Activated CD4-positive, alpha-beta memory T cell treated with anti-CD3 and anti-CD28 coated beads for 36 hours (primary cell): ENCODE measurements at places on chromosomes 6 and 20.

DNA sequence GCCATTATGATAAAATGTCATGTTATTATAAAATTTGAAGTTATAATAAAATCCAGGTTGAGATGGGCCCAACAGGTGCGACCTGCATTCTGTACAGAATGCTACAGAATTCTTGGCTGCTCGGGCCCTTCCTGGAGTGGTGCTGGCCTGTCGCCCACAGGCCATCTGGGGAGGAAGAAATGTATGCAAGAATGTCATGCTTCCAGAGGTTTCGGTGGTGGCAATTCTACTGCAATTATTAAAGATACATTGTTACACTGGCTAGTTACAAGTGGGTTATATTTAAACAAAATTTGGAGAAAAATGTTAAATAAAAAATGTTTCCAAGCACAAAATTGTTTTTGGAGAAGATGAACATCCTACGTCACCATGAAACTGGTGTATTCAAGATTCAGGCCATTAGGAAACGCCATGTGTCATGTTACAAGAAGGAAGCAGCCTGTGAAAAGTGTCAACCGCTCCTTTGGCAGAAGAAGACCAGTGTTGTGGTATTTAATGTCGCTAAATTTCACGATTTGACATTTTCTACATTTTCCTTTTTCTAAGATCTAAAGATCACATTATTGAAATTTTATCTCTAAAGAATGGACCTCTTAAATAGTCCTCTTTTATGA is 7.1 kb downstream of the RAMACL start:
- DNase-seq = no peak

- no peak for DNase-seq
These were observed 63.9 kb downstream of the KCNS1 start for GRCh38 chr20:45037050-45037449.

- no peak for DNase-seq
These were observed 24.6 kb downstream of the PDE7B start for GRCh38 chr6:135876058-135876457.

DNA sequence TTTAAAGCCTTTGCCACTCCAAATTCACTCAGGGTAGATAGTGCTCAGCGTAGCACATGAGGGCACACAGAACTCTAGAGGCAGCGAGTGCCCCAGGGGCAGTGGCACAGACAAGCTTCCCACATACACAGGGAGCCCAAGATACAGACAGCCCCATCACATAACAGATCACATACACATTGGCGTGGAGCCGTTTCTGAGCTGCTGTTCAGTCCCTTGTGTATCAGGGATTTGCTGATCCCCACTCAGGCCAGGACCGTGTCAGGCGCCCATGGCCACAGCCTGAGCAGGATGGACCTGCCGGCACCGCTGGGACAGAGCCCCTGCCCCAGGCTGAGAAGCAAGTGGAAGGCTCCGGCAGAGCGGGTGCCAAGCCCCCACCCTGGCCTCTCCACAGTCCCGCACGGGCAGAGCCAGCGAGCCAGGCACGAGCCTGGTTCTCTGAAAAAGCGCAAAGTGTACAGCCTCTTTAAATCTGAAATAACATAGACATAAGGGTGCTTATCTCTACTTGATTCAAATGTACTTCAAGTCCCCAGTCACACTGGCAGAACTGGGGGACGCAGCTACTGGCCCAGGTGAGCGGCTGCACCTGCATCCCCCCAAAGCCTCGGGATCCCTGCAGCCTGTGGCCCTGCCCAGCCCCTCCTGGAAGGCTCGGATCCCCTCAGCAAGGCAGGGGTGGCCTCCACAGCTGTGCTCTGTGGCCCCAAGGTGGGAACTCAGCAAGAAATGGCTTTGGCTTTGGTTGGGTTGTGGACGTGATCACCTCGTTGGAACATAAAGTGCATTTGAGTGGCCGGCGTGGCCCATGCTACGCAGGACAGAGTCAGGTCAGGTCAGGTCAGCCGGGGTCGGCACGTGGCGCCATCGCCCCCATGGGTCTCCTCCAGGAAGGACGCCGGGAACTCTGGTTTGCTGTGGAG is 231.3 kb downstream of the ERMARD start:
- DNase-seq = no peak

DNA sequence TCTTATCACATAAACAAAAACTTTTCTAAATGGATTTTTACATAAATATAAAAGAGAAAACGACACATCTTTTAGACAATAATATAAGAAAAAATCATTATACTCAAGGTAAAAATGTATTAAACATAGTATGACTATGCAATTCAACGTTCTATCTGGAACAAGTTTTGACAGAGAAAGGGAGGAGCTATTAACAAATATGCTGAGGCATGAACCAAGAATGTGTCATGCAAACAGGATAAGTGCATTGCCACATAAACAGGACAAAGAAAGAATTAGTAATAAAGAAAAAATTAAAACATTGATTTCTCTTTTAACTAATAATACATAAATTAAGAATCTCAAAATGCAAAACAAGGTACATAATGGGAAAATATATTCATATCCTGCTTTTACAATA is 1353.4 kb upstream of the GJE1 start:
- no peak for DNase-seq

- peak; percentile 24 for DNase-seq
These were observed 192.5 kb downstream of the PTPRK start for GRCh38 chr6:128327890-128328289.

DNA sequence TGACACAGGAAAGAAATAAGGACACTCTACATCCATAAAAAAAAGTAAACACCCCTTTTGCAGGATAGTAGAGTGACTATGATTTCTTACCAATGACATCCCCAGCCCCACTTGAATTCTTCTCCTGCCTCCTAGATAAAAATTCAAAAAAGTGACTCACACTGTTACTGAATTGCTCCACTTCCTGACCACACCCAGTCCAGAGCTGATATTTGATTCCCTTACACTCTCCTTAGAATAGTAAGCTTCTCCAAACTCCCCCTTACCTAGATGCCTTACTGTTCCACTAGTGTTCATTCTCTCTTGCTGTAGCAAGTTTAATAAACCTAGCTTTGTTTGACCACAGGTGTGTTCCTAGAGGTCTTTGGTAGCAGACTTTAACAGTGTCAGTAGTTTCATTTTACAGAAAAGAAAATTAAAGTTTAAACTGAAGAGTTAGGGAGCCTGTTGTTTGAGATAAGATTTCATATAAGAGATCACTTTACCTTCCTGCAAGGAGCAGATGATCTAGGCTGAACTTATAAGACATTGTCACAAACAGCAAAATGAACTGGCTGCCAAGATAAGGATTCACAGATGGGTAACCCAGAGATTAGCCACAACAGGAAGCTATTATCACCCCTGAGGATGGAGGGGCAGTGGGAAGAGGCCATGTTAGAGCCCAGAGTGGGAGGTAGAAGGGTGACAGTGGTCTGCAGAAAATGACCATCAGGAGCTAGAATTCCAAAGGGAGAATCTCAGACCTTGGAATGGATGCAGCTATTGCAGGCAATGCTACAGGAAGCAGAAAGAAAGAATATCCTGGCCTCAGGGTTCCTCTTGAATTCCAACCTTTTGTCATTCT is 28.4 kb upstream of the BTN3A2 start:
- DNase-seq = no peak

GRCh38 chr20:4697831-4698221 is 23.9 kb upstream of the PRND start:
- no peak for DNase-seq

DNA sequence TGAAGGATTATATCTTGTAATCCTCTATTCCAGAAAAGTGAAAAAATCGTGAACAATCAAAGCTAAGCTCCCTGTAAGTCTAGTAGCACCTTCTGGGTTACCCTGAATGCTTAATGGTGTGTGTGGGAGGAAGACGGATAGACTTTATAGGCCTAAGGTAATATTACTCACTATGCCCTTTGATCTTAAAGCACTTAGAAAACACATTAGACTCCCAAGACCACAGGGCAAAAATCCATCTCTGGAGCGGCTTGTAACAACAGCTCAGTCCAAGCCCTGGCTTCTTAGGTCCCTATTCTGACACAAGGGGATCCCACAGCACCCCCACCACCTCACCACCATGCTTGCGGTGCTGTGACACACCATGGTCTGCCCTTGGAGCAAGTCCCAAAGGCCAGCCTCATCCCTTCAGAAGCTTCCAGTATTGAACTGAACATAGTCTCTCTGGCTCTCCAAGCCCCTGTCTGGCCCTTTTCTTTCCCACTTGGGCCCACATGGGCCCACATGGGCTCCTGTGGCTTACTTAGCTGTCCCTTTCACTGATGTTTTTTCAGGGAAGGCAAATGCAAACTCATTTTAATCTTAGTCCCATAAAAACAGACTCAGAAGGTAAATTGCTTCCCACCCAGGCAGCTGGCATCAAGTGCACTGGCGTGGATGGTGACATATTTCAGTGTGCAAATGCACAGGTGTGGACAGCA is 28.3 kb downstream of the C6orf132 start:
- no peak for DNase-seq

- DNase-seq = no peak
These were observed 120.1 kb downstream of the IRF4 start for GRCh38 chr6:511488-512137.

- DNase-seq = no peak
These were observed 714.0 kb downstream of the MAFB start for GRCh38 chr20:39974966-39975501.
